ENCODE measurements at places on chromosomes 1 and 21. TPM values are rescaled to one million over a fixed set of nuclear protein-coding genes. Genes with fewer than 3 reads are reported as not detected.
A peak's percentile ranks its signal among the peaks of the same experiment; 100 is the strongest.

DNA sequence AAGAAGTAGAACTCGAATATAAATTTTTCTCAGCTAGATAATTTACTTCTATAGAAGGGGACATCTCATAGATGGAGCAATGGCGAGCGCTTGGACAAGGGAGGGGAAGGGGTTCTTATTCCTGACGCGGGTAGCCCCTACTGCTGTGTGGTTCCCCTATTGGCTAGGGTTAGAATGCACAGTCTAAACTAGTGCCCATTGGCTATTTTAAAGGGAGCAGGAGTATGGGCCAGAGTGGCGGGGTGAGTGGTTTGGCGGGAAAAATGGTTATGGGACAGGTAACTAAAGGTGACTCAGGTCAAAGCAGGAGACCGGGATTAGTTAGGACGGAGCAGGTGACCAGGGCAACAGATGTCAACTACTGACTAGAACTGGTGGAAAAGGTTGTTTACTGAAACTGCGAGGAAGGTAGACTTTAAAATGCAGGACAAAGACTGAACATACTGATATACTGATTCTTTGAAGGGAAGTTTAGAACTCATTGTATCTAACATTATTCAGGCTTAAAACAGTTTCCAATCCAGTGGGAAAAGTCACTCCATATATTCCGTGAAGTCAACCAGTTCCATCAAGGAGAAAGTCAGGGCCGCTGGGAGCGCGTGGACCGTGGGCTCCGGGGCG is 940 bp upstream of the ATAD3A start:
- peak; percentile 42 for DNase-seq
- H3K36me3 ChIP-seq, result 0 out of 2 replicates have a peak, but pooled peaks cover 3% of the 10 kb centered on the region
- H3K4me3 ChIP-seq, result peak overlapping the region; percentile 85

DNA sequence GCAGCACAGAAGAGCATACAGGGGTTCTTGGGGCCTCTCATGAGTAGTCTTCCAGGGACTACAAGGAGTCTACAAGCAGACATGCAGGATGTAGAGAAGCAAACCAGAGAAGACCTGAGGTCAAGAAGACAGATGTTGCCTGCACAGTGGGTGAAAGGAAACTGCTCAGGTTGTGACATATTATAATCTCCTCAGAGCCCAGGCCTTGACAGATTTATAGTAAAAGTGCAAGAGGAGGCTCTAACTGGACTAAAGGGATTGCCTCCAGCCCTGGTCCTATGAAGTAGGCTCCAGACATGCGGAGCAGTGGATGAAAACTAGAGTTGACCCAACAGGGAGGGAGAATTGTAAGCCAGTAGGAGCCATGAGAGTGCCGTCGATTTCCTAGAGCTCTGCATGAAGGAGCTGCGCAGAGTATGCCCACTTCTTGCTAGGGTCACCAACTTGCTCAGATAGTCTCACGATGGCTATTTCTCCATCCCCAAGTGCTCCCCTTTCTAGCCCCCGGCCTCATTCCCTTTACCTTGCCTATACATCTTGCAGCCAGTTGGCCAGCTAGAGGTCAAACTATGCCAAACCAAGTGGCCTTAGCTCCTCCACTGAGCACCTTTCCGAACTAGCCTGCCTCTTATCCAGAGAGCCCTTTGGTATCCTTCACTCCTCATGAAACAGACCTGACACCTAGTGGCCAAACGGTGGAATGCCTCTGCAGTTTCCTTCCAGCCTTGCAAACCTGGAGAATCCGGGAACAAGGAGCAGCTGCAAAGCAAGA is 36.2 kb upstream of the IPO9 start:
- peak; percentile 73 for DNase-seq
- no peak overlapping the region for H3K27ac ChIP-seq
- H3K4me1 ChIP-seq, result no peaks in the 10 kb centered on the region
- H3K36me3 ChIP-seq, result 0 out of 2 replicates have a peak, but pooled peaks cover 2% of the 10 kb centered on the region
- no peak overlapping the region for H3K4me3 ChIP-seq

DNA sequence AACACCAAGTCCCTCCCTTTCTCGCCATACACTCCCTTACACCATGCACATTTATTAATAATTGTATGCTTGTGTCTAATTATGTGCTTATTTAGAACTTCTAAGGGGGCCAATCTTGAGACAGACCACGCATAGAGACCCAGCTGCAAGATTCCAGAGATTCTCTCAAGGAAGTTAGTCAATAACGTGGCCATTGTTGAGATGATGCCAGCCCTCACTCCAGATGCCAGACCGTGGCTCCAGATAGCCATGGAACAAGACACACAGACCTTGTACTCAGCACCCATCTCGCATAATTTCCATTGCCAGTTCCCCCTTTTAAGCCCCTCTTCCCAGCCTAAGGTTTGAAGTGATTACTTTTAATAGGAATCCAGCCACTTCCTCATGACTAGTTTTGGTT is 62.4 kb downstream of the DIRAS3 start:
- DNase-seq, result no peak
- H3K4me1 ChIP-seq, result no peaks in the 10 kb centered on the region
- H3K36me3 ChIP-seq, result no peaks in the 10 kb centered on the region
- H3K27ac ChIP-seq, result no peak overlapping the region
- no peaks in the 10 kb centered on the region for H3K27me3 ChIP-seq

GRCh38 chr1:57362480-57362879 is 61.4 kb downstream of the DAB1 start:
- H3K4me3 ChIP-seq, result no peak overlapping the region
- H3K36me3 ChIP-seq, result no peaks in the 10 kb centered on the region
- H3K4me1 ChIP-seq, result no peaks in the 10 kb centered on the region
- H3K27ac ChIP-seq, result no peak overlapping the region

DNA sequence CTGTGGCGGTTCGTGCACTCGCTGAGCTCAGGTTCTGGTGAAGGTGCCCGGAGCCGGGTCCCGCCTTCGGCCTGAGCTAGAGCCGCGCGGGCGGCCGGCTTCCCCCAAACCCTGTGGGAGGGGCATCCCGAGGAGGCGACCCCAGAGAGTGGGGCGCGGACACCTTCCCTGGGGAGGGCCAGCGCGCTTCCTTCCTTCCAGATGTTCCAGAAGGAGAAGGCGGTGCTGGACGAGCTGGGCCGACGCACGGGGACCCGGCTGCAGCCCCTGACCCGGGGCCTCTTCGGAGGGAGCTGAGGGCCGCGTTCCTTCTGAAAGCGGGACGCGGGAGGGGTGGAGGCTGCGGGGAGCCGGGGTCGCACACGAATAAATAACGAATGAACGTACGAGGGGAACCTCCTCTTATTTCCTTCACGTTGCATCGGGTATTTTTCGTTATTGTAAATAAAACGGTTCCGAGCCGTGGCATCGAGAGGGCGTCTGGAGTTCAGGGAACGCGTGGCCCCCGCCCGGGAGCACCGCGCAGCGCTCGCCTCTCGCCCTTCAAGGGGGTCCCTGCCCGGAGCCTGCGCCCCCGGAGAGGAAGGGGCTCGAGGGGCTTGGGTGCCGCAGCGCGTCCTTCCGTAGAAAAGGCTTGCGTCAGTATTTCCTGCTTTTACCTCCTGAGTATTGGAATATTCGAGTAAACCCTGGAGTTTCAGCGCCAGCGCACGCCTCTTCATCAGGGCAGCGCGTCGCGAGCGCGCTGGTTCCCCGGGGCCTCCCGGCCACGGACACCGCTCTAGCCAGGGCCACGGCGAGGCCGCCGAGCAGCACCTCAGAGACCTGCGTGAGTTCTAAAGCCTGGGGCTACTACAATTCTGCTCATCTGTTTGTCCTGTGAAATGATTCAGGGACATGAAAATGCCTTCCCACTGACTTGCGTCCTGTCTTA is 11.5 kb downstream of the YBEY start:
- H3K4me1 ChIP-seq, result no peaks in the 10 kb centered on the region
- no peak overlapping the region for H3K27ac ChIP-seq
- no peak overlapping the region for H3K4me3 ChIP-seq
- no peaks in the 10 kb centered on the region for H3K36me3 ChIP-seq
- DNase-seq, result no peak

DNA sequence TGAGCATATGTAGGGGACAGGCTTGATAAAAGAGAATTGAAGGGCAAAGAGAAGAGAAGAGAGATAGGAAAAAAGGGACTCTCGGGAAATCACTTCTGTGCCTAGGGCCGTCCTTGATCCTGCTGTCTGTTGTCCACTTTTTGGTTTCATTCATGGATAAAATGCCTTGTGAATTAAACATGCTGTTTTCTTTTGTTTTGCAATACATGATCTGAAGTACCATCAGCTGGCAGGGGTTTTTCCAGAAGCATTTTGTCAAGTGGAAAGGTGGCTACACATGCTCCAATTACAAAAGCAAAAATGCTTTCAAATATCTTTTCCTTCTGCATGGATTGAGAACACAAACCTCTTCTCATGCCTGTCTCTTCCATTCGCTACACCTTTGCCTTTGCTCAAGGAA is 361.7 kb downstream of the PDE4B start:
- no peak overlapping the region for H3K4me3 ChIP-seq
- no peak overlapping the region for H3K27ac ChIP-seq
- no peak for DNase-seq
- no peaks in the 10 kb centered on the region for H3K27me3 ChIP-seq
- H3K4me1 ChIP-seq, result no peaks in the 10 kb centered on the region
- no peaks in the 10 kb centered on the region for H3K36me3 ChIP-seq

GRCh38 chr1:207863893-207864535 is 46.9 kb downstream of the CD34 start:
- H3K27me3 ChIP-seq, result no peaks in the 10 kb centered on the region
- no peak overlapping the region for H3K4me3 ChIP-seq
- H3K4me1 ChIP-seq, result peaks cover 26% of the 10 kb centered on the region
- H3K27ac ChIP-seq, result no peak overlapping the region

DNA sequence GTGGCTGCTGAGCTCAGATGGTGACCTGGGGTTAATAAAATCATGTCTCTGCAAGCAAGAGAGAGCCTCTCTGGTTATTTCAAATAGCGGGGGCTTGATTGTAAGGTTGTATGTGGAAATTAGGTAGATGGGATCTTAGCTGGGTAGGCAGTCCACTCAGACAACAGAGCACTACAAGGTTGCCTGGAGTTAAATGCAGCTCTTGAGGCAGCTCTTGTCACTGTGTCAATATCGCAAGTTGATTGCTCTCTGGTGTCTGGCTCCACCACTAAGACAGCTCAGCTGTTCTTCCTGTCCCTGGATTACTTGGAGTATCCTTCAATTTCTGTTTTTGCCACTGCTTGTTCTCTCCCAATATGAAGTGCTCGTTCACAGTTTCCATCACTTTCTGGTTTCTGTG is 93.8 kb downstream of the C21orf91 start:
- DNase-seq, result no peak
- H3K27me3 ChIP-seq, result no peaks in the 10 kb centered on the region

GRCh38 chr1:115706587-115707425 is 61.7 kb downstream of the CASQ2 start:
- no peak overlapping the region for H3K27ac ChIP-seq
- no peaks in the 10 kb centered on the region for H3K36me3 ChIP-seq
- no peak for DNase-seq
- peaks cover 37% of the 10 kb centered on the region for H3K4me1 ChIP-seq

DNA sequence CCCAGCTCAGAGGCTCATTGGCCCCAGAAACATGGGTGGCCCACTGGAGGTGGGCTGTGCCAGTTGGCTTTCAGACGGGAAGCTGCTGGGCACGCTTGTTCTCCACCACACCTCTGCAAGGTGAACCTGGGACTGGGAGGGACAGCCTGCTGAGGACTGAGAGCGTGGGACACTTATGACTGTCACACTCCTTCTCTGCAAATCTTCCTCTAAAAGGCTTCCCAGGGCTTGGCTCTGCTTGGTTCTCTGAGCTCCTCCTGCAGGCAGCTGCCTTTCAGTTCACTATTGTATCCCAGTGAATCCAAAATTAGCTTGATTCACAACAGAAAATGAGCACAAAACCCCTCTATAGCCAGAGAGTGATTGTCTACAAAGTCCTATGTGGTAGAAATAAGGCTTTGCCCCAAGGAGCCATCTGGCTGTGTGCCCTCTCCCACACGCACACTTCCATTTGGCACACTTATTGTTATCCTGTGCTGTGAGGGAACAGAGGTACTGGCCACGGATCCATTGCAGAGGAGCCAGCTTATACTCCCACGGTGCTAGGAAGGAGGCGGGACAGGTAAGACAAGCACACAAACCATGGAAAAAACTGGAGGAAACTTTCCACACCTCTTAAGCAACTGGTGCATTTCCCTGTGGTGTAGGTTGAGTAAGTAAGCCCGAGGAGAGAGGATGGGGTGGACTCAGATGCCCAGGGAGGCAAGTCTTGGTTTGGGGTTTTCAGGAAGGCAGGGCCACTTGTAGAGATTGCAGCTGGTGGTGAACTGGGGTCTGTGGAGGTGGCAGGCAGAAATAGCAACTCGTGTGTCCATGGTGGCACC is 18.9 kb upstream of the BTG2 start:
- DNase-seq, result no peak
- H3K36me3 ChIP-seq, result no peaks in the 10 kb centered on the region
- H3K4me3 ChIP-seq, result no peak overlapping the region
- H3K27ac ChIP-seq, result no peak overlapping the region
- no peaks in the 10 kb centered on the region for H3K4me1 ChIP-seq
- peaks cover 26% of the 10 kb centered on the region for H3K27me3 ChIP-seq

DNA sequence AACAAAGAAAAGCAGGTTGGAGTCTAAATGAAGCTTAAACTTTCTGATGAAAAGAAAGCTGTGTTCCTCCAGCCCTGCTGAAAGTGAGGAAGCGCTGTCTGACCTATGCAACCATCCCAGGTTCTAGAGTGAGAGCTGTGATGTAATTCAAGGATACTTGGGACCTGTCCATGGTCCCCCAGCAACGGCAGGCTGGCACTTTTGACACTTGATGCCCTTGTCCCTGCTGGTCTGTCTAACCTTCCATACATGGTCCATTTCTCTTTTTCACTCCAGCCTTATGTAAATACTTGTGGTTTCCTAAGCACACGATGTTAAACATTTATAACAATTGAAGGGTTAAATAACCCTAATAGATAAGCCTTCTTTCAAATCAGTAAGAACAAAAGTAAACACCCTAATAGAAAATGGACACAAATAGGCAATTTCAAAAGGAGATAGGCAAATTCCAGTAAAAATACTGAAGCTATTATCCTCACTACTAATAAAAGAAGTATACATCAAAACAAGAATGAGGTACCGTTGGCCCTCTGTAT is 17.7 kb upstream of the KDM4A start:
- no peak for DNase-seq
- H3K27ac ChIP-seq, result no peak overlapping the region
- no peaks in the 10 kb centered on the region for H3K36me3 ChIP-seq
- H3K4me3 ChIP-seq, result no peak overlapping the region
- 0 out of 2 replicates have a peak, but pooled peaks cover 7% of the 10 kb centered on the region for H3K4me1 ChIP-seq

DNA sequence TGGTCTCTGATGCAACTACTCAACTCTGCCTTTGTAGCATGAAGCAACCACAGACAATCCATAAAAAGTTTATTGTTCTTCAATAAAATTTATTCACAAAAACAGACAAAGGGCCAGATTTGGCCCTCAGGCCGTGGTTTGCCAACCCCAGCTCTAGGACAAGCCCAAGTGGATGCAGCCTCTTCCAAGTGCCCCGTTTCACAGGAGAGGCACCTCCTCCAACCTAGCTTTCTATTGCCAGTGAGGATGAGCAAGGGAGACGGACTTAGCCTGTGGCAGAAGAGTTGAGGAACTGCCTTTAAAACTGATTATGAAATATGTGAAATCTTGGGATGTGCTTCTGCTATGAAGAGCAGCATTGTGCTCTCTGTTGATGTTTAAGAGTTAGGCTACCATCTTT is 105.4 kb downstream of the PSMG1 start:
- H3K27me3 ChIP-seq, result no peaks in the 10 kb centered on the region
- no peaks in the 10 kb centered on the region for H3K36me3 ChIP-seq

The FGR gene
- not detected for total RNA-seq

The VWA1 gene
- 56.6 TPM for total RNA-seq

All from PC-9 (cell line).